Epithelial cell of alveolus of lung (primary cell): ENCODE measurements at places on chromosomes 1 and 21. TPM values are rescaled to one million over a fixed set of nuclear protein-coding genes. Genes with fewer than 3 reads are reported as not detected.

SLC19A1 gene
- total RNA-seq = 13.4 and 13.6 TPM in 2 replicates

AMY2B gene
- total RNA-seq = 0.65 and 3.6 TPM in 2 replicates

NPHS2 gene
- not detected in 2 replicates for total RNA-seq

INAVA gene
- 3.0 and 5.7 TPM in 2 replicates for total RNA-seq

CACNA1S gene
- 0.24 TPM in 1 of 2 replicates, not detected in the other for total RNA-seq

EPS8L3 gene
- not detected in 2 replicates for total RNA-seq

CELA3A gene
- 0.56 TPM in 1 of 2 replicates, not detected in the other for total RNA-seq

TCP10L gene
- total RNA-seq = 2.6 TPM in 1 of 2 replicates, not detected in the other

TCHHL1 gene
- not detected in 2 replicates for total RNA-seq

SLC1A7 gene
- total RNA-seq = 0.56 TPM in 1 of 2 replicates, not detected in the other

CHIA gene
- not detected in 2 replicates for total RNA-seq

KIF2C gene
- total RNA-seq = 19.3 and 40.6 TPM in 2 replicates

TNN gene
- 0.08 TPM in 1 of 2 replicates, not detected in the other for total RNA-seq

PALMD gene
- 0.13 and 1.1 TPM in 2 replicates for total RNA-seq

SAMSN1 gene
- 0.65 and 1.0 TPM in 2 replicates for total RNA-seq

IFI16 gene
- 68.1 and 161 TPM in 2 replicates for total RNA-seq

BARHL2 gene
- total RNA-seq = not detected in 2 replicates

UBE2G2 gene
- 26.0 and 36.0 TPM in 2 replicates for total RNA-seq

PIGR gene
- total RNA-seq = not detected in 2 replicates

LCE1B gene
- not detected in 2 replicates for total RNA-seq

ADAMTSL4 gene
- 9.4 and 70.6 TPM in 2 replicates for total RNA-seq

ARF1 gene
- 518 and 579 TPM in 2 replicates for total RNA-seq

PYCR2 gene
- 35.9 and 53.3 TPM in 2 replicates for total RNA-seq

RAP1GAP gene
- 0.13 TPM in 1 of 2 replicates, not detected in the other for total RNA-seq

NTPCR gene
- 35.8 and 49.7 TPM in 2 replicates for total RNA-seq

CDA gene
- total RNA-seq = 1.9 and 7.1 TPM in 2 replicates

GBP6 gene
- total RNA-seq = 0.52 TPM in 1 of 2 replicates, not detected in the other

TMOD4 gene
- not detected in 2 replicates for total RNA-seq

RXFP4 gene
- not detected in 2 replicates for total RNA-seq

LMOD1 gene
- total RNA-seq = 0.56 and 1.0 TPM in 2 replicates

SLC44A3 gene
- total RNA-seq = 0.91 TPM in 1 of 2 replicates, not detected in the other

AKNAD1 gene
- 0.78 TPM in 1 of 2 replicates, not detected in the other for total RNA-seq

RHEX gene
- total RNA-seq = not detected in 2 replicates

DNAJC28 gene
- total RNA-seq = 0.64 and 1.0 TPM in 2 replicates

FCRLA gene
- total RNA-seq = 2.1 TPM in 1 of 2 replicates, not detected in the other

ASCL5 gene
- total RNA-seq = not detected in 2 replicates
